ENCODE measurements at places on chromosomes 5 and 9.

DNA sequence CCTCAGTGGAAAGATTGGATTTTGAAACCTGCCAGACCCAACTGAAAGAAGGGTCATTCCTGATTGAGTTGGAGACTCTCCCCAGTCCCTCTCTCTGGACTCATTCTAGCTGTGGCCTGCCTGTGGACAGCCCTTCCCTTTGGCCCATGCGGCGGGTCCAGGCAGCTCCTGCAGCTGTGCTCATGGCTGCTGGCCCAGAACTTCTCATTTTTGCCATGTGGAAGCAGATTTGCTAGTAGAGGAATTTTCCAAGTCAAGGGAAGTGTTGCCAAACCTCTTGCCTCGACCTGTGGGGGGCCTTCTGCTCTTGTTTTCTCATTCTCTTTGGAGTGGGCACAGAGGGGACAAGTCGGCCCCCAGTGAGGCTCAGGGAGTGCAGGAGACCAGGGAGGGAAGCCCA is 89.2 kb downstream of the ANKRD33B start:
- DNase-seq, result no peak

- no peak for DNase-seq
These were observed 250.3 kb downstream of the DMAC1 start for GRCh38 chr9:7549249-7549648.

GRCh38 chr5:57033103-57033502 is 81.2 kb upstream of the MIER3 start:
- no peak for DNase-seq

- DNase-seq, result no peak
These were observed 213.6 kb upstream of the S1PR3 start for GRCh38 chr9:88777498-88778312.

- no peak for DNase-seq
These were observed 5.1 kb upstream of the FST start for GRCh38 chr5:53475320-53475719.

DNA sequence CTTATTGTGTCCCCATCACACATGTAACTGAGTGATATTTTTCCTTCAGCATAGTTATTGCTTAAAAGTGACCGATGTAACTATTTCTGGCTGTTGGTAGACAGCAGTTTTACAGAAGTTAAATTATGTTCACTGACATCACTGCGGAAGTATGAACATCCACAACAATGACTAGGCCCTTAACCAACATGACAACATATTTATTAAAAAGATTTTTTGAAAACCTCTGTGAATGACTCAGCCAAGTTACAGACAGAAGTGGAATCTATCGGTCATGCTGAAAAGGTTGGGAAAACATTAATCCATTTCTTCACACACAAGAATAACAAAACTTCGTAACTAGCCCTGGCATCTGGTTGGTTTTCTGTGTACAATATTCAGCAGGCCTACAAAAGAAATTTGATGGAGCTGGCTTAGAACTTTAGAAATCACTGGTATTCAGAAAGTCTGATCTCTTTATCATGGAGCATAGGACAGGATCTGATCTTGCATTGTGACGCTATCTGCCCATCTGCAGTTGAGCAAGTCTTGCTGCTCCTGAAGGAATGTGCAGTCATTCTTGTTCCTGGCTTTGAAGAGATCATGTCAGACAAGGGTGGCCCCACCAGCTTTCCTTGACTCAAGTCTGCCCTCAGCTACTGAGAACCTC is 6.5 kb downstream of the GLIS3 start:
- no peak for DNase-seq

- no peak for DNase-seq
These were observed 25.1 kb downstream of the RAPGEF1 start for GRCh38 chr9:131714821-131715220.

GRCh38 chr5:140524003-140524402 is 23.5 kb upstream of the EIF4EBP3 start:
- no peak for DNase-seq

DNA sequence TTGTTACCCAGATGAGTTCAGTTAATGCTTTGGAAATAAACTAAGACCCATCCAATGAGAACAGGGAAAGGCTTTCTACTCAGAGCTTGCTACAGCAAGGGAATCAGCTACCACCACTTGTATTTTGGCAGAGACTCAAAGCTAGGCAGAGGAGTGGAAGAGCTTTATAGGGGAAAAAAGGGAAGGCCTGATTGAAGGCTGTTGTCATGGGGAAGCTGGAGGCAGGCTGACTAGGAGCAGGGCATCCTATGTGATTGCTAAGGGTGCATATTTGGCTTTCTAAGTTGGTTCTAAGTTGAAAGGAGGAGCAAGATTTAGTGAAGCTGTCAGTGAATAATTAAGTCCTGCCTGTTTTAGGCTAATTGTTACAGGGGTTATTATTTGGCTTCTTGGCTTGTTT is 115.5 kb downstream of the PTTG1 start:
- DNase-seq, result no peak

DNA sequence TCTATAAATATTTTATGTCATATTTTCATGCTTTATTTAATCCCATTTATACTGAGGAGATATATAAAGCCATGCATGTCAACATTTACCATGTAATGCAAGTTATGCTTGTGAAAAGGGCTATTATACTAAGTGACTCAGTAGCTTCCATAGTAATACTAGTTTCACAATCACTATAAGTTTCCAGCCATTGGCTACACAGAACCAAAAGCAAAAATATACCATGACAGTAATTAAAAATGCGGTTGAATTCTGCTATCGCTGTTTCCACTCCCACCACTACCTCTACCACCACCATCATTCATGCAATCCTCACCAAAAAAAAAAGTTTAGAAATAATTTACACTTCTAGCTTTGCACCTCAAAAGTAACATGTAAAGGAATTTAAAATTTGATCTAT is 60.2 kb downstream of the MLLT3 start:
- DNase-seq, result no peak

DNA sequence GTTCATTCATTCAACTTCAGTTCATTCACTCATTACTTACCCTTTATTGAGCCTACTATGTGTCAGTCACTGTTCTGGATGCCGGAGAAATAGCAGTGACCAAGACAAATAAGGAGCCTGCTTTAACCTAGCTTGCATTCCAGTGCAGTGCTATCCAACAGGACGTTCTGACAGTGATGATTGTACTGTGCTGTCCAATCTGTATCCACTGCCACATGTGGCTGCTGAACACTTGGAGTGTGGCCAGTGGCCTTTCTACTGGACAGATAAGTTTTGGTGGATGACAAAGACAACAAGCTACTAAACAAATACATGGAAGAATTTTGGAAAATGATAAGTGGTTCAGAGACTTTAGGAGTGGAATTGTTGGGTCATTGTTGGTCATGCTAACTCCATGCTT is 33.6 kb downstream of the SUB1 start:
- DNase-seq, result no peak

- DNase-seq, result no peak
These were observed 133.7 kb upstream of the CCNG1 start for GRCh38 chr5:163303718-163304117.

DNA sequence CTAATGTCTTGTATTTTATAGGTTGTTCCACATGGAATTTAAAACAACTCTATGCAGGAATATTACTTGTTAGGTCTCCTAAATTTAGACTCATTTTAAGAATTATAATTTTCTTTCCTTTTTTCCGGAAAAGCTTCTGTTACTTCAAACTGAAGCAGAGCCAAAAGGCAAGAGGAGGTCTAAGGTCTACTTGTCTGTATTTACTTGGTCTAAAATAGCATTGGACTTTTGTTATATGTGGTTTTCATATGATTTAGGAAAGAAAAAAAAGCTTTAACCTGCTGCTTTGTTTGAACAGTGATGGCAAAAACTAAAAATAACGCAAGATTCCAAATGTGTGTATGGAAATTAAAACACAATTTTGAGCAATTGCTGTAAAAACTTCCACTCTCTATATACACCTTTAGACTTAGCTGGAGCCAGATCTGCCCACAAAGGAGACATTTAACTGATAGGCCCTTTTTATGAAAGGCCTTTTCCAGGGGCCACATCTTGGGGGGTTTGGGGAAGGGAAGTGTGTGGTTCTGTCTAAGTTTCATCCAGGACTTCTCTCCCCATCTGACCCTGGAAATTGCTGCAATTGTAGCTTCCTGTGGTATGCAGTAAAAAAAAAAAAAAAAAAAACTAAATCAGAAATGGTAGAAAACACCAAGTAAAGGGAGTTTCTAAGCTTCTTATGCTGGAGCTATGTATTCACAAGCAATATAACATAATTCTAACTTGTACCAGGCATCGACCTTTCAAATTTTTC is 307.7 kb upstream of the MEF2C start:
- DNase-seq, result no peak

DNA sequence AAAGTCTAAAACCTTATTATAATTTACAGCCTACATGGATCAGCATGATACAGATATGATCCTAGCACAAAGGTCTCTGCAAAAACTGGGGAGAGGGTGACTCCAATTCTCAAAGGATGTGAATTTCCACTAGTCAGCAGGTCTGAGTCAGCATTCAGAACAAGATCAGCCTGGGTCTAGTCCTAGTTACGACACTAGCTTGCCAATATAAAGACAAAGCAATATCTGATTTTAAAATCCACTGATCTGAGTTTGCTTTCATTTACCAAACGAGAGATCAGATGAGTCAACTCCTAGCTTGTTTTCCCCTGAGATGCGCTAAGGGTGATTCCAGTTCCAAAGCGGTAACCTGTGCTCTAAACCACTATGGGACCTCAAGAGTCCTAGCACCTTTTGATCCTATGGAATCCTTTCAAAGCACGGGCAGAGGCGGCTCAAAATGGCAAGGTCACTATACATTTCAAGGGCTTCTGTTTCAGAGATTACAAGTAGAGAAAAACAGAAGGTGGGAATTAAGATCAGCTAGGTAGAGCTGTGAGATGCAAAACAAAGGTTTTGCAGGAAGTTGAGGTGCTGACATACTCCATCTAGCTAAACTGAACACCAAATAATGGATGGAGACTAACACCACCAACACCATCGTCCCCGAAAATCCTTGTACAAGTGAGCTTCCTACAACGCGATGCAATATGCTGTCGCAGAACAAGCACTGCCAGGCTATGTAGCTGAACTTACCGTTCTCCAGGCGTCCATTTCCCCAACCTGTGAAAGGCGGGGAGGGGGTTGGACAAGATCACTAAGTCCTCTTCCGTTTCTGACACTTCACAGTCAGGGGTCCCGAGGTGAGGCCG is 906 bp downstream of the SLC25A51 start:
- DNase-seq, result peak; percentile 27

- DNase-seq, result no peak
These were observed 198.4 kb upstream of the MEF2C start for GRCh38 chr5:89081360-89081759.

DNA sequence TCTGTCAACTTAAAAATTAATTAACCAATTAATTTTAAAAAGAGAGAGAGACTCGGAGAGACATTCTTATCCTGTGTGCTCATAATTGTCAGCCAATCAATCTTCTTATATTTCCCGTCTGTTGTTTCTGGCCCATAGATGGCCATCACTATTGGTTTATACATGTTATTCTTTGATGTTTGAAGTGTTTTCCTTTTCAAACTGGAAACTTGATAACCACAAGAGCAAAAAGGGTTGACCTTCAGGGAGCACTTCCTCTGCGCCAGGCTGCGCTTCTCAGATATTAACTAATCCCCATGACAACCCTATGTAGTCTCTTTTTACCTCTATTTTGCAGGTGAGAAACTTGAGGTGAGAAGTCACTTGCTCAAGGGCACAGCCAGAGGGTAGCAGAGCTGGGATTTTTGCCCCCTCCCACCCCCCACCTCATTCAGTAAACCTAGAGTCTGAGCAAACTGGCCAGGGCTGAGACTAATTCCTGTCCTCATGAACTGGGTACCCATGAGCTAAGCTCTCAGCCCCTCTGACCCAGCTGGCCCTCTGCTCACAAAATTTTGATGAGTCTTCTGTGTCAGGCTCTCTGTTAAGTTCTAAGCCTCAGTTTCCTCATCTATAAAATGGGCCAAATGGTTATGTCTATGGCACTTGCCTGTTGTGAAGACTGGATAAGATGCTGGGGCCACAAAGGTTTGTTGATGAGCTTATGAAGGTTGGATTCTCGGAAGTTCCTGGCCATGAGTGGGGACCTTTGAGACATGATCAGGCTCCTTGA is 86.0 kb upstream of the SH3PXD2B start:
- no peak for DNase-seq

DNA sequence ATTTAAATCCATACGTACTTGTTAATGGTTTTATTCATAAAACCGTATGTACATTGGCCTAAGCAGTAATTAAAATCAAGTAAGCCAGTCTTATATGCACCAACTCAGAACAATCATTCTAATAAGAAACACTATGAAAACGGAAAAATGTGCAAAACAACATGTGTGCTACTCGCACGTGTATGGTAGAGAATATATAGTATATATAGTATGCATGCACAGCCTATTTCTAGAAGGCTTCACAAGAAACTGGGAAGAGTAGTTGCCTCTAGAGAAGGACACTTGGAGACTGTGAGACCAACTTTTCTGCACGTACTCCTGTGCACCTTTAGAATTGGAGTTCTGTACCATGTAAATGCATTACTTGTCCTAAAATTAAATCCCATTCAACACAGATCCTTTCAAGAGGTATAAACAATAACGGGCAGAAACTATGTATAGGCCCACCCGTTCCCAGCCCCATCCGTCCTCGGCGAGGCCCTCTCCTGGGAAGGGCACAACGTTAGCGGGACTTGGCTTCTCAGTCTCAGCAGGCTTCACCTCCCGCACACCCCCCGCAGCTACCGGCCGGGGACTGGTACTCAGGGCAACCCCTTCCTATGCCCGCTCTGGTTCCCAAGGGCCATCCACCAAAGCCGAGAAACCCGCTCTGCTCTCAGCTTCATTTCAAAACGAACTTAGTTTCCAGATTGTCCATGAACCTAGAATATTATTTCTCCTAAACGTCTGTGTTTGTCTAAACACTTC is 2.0 kb downstream of the CDC14B start:
- DNase-seq, result no peak

DNA sequence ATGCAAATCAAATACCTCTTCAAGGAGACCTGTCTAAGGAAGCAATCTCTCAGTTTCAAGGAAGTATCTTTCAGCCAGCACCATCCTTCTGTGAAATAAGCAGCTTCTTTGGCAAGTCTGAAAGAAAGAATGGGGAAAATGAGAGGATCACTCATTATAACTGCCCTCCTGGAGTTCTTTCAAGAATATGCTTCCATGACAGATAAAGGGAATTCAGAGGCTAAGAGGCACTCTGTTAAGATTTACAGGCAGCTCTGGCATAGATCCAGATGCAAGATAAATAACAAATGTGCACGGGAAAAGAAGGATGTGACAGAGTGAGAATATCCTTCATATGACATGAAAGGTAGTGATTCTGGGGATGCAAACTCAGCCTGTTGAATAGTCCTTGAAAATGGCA is 348.2 kb upstream of the CCNG1 start:
- no peak for DNase-seq

DNA sequence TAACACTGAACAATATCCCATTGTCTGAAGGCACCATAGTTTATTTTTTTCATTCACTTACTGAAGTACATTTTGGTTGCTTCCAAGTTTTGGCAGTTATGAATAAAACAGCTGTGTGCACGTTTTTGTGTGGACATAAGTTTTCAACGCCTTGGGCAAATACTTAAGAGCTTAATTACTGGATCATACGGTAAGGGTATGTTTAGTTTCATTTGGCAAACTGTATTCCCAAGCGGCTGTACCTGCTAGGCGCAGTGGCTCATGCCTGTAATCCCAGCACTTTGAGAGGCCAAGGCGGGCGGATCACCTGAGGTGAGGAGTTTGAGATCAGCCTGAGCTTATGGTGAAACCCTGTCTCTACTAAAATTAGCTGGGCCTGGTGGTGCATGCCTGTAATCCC is 63.7 kb upstream of the FAM120A start:
- no peak for DNase-seq

GRCh38 chr9:87613265-87614111 is 112.4 kb upstream of the CTSL start:
- DNase-seq, result no peak
